ENCODE measurements at places on chromosomes 5 and 9.

GRCh38 chr5:109421956-109422355, 12.2 kb upstream of the PJA2 start:
- DNase-seq = no peak

GRCh38 chr5:145946112-145946861, 9.9 kb downstream of the SH3RF2 start:
- no peak for DNase-seq

DNA sequence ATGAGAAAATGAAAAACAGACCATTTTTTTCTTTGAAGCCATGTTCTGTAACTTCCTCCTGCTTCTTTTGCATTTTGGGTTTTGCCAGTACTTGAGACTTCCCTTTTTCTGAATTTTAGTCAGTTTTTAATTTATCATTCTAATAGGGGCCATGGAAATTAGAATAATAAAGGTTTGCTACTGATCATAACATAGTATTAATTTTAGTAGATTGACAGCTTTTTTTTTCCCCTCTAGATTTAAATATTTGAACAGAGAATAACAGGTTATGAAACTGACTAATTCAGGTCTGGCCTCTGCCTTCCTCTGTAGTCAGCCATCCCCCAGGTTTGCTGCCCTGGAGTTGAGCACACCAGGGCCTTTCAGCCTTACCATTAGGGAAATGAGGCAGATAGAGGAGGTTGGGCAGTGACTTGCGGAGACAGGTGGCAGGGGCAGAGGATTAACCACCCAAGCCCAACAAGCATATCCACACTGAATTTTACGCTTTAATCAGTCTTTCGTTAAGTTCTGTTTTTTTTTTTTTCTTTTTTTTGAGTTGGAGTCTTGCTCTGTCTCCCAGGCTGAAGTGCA, 80.1 kb upstream of the TNFAIP8 start:
- no peak for DNase-seq

- DNase-seq = no peak
Measured at GRCh38 chr5:178078197-178079010, 34.9 kb upstream of the N4BP3 start.

DNA sequence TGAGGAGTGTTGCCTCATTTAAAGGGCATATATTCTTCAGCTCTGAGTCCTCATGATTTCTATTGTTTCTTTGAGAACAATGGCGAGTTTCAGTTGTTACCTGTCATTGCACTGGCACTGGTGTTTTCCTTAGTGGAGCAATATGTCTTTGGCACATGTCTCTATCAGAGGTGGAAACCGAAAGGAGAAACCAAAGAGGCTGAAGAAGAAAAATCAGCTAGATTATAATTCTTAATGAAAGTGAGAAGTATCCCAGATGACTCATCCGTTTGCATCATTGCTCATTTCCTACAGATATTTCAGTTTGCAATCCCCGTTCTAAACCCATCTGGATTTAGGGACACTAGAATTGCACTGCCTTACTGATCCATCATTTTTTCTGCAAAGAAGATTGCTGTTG, 324.6 kb downstream of the TMEM232 start:
- no peak for DNase-seq

GRCh38 chr5:115535479-115536035, 9.0 kb downstream of the FEM1C start:
- no peak for DNase-seq

- DNase-seq = no peak
Measured at GRCh38 chr5:77316871-77317661, 106.6 kb downstream of the PDE8B start.

- no peak for DNase-seq
Measured at GRCh38 chr5:170720179-170720578, 63.3 kb upstream of the GABRP start.

- DNase-seq = no peak
Measured at GRCh38 chr5:83277953-83278352, 193.6 kb upstream of the VCAN start.

DNA sequence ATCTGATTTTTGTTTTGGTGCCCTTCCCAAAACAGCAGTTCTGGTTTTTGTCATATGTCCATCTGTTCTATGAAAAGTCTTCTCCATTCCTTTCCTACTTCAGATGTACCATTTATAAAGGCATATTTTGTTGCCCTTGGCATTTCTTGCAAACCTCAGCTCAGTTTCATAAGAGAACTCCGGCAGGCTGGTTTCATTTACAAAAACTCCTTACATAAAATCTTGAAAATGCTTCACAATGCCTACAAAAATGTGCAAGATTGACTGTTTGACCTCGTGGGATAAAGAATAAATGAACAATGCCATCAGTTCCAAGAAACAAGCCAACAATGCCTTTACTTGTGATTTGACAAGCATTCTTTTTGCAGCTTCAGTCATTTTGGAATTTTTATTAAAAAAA, 39.1 kb upstream of the CTNNAL1 start:
- DNase-seq = no peak

GRCh38 chr5:140109018-140109758, 4.7 kb upstream of the PURA start:
- DNase-seq = no peak

GRCh38 chr5:16057277-16057676, 122.3 kb downstream of the MARCHF11 start:
- no peak for DNase-seq

DNA sequence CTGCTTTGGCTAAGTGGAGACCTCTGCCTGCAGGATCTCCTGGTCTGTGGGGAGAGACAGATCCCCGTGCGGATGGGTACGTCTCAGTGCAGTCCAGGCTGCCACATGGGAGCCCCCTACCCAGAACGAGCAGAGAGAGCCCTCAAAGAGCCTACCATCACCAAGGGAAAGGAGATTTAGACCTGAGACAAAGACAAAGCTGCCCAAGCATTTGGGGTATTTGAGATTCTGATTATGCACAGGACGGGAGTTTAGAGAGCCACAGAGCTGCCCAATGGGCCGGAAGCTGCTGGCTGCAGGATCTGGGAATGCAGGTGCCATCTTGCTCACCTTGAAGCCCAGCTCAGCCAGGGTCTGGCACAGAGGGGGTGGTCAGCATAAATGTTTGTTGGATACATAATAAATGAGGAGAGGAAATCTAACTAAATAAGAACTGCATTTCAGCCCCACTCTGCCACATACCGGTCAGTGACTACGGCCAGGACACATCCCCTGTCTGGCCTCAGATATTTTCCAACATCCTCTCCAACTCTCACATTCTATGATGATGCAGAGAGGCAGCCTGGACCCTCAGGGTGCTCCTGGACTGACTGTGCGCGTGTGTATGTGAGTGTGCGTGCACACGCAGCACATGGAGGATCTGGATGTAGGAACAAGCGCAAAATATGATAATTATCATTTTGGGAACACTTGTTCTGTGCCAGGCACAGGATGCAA, 157.8 kb downstream of the FGF18 start:
- no peak for DNase-seq

Data from T-helper 1 cell (primary cell).